ENCODE measurements at places on chromosomes 3 and 15.

DNA sequence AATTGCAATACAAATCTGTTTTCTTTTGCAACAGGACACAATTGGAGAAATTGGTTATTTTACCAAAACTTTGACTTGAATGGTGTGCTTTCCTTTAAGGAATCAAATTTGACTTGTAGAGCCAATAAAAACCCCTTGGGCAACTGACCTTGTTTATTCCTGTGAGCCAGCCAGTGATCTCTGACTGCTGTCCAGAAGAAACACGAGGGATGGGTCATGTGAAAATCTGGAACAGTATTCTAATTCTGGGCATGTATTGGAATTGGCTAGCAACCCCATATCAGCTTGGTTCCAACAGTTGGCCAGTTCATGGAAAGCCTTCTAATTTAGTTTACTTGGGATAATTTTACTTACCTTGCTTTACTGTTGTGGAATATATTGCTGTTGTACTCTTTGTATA lies 19.1 kb upstream of the HHATL start:
- no peak for DNase-seq

DNA sequence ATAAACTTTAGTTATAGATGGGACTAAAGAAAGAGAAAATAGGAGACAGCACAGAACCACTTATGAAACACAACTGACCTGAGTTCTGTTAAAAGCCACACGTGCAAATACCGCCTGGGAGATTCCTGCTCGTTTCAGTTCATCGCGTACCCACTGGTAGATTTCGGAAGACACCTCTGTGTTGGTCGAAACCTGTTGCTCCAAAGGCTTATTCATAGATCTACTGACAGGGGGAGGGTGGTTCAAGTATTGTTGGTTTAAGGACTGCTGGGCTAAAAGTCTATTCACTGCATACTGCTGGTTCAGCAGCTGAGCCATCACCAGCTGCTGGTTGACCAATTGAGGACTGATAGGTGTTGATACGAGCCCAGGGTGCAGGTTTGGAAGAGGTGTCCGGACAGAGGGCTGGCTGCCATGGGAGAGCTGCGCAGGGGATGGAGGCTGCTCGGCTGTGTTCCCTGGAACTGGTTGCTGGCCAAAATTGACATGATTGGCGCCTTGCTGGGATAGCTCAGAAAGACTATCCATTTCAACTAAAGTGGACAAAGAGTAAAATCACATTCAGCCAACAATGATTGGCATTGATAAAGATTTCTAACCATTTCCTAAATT lies 30.6 kb downstream of the SATB1 start:
- DNase-seq, result no peak

GRCh38 chr3:151037746-151038477 lies 47.6 kb upstream of the MED12L start:
- peak; percentile 88 for DNase-seq

DNA sequence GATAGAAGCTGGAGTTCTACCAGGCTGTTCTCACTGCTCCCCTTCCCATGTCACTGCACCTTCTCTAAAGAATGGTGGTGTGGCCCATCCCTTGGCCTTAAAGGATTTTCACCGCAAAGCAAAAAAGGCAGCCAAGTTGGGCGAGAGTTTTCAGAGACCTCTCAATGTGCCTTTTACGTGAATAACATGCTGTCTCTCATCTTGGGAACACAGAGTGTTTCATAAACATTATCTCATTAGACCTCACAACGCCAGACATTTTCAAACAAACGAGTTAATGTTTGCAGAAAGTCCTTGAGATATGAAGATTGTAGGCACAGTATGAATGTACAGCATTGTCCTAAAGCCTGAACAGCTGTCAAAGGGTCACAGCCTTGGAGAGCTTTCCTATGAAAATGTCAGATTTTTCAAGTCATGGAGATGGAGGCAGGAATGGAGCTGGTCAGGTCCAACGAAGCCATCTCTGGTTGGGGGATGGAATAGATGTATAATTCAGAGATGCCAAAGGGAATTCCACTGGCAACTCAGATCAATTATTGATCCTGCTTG lies 21.3 kb downstream of the TM4SF1 start:
- no peak for DNase-seq

DNA sequence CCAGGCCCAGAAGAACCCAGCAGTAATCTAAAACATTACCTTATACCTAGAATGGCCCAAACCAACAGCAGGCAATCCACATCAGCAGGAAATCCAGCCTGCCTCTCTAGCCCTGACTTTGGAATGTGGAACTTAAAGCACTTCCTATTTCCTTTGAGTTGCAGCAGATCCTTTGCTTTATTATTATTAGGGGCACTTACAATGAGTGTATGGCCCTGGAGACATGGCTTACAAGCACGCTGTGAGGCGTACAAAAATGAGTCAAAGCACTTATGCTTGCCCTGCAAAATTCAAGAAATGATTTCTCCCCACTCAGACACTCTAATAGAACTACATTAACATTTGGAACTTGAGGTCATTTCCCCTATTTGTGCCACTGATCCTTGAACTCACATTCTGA lies 9.5 kb upstream of the KNSTRN start:
- DNase-seq, result no peak

DNA sequence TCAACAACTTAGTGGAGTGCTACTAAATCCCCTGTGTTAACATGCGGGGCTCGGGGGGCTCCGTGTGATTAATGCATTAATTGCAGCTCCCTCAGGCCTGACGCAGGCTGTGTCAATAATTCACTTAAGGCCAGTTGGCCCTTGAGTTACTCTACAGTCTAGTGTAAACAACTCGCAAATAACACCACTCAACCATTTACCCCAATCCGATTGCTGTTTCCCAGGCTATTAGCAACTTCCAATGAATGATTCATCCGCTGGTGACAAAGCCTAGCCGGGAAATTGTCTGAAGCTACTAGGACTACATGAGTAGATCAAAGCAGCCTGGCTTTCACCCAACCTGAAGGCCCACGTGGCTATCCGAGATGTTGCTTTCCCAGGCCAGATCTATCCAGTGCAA lies 121.3 kb upstream of the SOX14 start:
- no peak for DNase-seq

DNA sequence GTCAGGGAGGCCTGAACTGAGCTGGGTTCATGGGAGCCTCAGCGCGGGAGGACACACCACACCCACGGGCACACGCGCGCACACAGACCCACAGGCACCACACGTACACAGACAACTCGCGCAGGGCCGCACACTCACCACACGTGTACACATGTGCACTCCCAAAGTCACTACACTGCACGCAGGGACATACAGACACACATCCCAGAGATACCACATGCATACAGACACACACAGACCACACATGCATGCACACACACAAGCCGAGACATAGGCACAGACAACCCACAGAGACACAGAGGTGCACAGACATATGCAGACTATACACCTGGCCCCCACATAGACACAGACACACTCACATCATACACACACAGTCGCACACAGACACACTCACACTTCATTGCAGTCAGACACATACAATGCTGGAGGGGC lies 1.1 kb upstream of the MGLL start:
- no peak for DNase-seq

DNA sequence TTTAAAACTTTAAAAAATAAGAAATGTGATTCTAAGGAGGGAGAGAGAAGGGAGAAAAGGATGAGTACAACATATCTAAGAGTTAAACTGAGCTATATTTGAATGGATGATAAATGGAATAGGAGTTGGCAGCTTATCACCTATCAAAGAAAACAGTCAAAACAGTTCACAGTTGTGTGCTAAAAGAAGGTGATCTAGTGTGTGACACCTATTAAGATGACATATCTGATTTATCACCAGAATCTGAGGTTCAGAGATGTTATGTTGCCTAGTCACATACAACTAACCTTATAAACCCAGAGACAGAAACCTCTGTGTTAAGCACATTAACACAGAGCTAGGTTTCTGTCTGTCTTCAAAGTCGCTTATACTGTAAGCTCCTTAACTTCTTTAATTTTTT lies 3.0 kb downstream of the ATP13A3 start:
- DNase-seq, result no peak

DNA sequence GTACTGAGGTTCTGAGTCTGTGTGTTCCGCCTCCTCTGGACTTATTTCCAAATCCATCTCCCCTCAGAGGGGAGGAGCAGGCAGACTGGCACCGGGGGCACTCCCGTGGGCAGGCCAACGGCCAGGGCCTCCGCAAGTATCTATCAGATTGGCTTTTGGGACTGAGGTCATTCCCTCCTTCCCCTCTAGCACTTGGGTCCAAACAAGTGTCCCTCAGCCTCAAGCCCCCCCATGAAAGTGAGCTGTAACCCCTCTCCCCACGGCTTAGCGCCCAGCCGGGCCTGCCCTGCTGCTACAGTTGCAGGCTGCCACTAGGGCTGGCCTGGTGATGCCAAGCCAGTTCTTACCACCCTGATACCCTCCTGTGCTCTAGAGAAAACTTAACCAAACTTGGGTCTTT lies 17.4 kb downstream of the ITGA11 start:
- DNase-seq, result no peak

- DNase-seq, result peak; percentile 87
These were observed 29.5 kb downstream of the KLHL24 start for GRCh38 chr3:183664913-183665381.

GRCh38 chr3:3172627-3173026 lies 6.9 kb downstream of the CRBN start:
- DNase-seq, result no peak

DNA sequence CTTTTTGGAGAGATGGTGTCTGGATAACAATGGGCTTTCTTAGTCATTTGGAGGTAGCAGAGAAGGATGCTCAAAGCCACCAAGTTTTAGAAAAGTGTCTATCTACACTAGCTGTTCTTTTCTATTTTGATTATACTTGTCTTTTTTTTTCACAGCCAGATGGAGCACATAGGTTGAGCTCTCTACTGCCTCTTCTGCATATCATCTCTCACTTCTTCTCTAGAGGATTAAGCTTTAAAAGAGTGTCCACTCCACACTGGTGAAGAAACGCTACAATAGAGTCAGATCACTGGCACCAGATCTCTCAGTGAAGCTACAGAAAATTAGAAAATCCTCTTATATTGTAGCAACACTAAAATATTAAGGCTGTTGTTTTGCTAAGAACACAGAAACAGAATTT lies 145.3 kb upstream of the MBNL1 start:
- DNase-seq, result no peak

DNA sequence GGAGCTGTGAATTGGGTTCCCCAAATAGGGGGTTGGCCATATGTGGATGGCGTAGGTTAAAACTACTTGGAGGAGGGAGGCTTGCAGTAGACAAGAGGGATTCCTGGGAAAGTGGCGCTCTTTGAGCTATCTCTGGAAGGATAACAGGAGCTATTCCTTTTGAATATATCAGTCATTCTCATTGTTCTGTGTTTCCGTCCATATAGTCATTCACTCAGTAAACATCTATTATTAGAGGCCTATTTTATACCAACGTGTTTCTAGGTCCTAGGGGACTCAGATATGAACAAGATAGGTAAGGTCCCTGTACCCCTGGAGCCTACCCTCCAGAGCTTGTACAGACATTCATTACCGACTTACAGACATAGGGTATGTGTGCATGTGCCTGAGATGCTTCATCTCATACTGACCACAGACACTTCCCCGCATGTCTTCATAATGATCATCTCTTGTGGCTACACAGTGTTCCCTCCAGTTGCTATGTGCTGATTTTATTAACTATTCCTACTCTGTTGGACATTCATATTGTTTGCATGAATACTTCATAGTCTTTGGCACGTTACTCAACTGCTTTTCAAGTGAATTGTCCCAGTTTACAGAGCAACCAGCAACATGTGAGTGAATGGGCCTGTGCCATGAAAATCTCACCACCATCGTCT lies 55.8 kb upstream of the VILL start:
- DNase-seq, result no peak

DNA sequence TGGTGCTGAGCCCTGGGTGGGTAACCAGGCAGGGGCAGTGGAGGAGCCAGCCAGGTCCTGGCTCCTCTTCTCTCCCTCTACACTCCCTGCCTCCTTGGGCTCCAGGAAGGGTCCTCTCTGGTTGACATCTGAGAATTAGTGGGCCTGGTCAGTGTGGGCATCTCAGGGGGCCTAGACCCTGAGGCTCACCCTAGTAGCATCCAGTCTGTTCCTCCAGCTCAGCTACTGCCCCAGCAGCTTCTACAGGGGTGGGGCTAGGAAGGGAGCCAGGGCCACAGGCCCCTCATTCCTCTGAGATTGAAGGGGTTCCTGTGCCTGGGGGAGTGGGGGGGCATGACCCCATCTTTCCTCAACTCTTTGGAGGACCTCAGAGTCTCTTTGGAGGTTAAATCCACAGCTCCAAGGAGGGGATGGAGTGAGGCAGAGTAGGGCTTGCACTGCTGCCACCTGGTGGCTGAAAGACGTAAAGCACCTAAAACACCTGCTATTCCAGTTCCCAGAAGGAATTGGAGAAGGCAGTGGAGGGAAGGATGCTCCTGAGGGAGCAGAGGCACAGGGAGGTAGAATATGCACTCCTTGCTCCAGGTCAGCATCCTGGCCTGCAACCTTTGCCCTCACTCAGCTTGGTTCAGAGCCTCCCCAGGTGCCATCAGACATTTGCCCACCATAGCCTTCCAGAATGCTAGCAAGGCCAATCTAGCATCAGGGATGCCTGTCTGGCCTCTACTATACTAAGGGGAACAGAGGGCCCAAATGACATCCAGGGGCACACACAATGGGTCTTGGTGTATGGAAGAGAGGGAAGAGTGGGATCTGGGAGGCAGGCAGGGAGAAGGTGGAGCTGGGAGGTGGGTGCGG lies 25.1 kb downstream of the C3orf18 start:
- DNase-seq, result no peak

DNA sequence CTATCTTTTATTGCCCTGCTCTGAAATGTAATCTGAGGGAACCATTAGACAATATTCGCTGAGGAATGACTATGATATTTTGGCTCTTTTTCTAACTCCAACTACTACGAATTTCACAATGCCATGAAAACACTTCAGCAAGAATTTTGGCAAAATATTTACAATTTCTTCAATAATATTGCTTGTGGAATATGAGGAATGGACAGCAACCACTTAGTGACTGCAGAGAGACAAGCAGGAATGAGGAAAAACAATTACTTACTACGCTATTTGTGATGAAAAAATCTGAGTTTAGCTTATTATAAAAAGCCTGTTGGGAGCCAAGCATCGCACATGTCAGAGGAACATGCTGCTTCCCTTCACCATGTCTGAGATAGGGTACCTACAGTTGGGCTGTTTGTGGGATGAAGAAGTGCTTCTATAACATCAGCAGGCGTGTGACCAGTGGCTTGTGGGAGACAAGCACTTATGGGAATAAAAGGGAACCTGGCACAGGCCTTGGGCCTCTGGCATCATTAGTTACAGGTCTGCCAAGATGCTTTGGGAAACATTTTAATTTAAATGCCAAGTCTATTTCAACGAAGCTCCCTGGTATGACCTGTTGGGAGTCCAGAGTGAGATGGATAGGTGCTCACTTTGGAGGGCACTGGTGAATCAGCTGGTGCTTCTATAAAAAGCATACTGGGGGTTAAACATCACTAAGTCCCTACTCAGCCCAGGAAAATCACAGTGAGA lies 2.7 kb upstream of the PLCL2 start:
- DNase-seq, result no peak
